ENCODE measurements at places on chromosomes 6 and 20.
A peak's percentile ranks its signal among the peaks of the same experiment; 100 is the strongest.

GRCh38 chr6:156849806-156850205 lies 72.6 kb downstream of the ARID1B start:
- DNase-seq, result no peak

GRCh38 chr6:35146453-35146852 lies 5.3 kb upstream of the TCP11 start:
- peak; percentile 47 for DNase-seq

- DNase-seq, result no peak
These were observed 3.1 kb upstream of the ZNF831 start for GRCh38 chr20:59160389-59161115.

DNA sequence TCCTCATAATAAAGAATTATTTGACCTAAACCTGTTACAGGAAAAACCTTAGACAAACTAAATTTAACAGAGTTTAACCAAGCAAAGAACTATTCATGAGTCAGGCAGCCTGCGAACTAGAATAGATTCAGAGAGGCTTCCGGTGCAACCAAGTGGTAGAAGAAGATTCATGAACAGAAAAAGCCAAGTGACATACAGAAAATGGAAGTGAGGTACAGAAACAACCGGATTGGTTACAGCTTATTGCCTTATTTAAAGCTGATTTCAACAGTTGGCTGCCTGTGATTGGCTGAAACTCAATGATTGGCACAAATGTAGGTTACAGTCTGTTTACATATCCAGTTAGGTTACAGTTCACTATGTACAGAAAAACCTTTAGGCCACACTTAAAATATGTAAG lies 10.1 kb downstream of the PPP1R3G start:
- DNase-seq, result no peak

- DNase-seq, result no peak
These were observed 84.2 kb downstream of the BCAS1 start for GRCh38 chr20:53986037-53986650.

GRCh38 chr6:22067122-22067521 lies 229.7 kb downstream of the PRL start:
- no peak for DNase-seq

DNA sequence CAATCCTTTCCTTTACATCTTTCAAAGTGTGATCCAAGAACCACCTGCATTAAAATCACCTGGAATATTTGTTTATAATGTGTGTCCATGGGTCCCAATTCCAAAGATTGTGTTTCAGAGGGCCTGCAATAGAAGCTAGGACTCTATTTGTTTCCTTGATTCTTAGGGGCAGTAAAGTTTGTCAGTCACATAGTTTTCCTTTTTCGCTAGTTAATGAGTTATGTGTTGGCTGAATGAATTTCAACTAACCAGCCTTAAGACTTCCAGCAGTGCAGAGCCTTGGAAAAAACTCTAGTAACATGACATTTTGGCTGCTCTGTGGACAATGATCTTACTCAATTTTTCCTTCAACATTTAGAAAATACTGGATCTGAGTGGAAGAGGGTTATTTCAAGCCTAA lies 11.3 kb downstream of the FAM217A start:
- no peak for DNase-seq

GRCh38 chr6:56956491-56956890 lies 1.6 kb downstream of the BEND6 start:
- no peak for DNase-seq

DNA sequence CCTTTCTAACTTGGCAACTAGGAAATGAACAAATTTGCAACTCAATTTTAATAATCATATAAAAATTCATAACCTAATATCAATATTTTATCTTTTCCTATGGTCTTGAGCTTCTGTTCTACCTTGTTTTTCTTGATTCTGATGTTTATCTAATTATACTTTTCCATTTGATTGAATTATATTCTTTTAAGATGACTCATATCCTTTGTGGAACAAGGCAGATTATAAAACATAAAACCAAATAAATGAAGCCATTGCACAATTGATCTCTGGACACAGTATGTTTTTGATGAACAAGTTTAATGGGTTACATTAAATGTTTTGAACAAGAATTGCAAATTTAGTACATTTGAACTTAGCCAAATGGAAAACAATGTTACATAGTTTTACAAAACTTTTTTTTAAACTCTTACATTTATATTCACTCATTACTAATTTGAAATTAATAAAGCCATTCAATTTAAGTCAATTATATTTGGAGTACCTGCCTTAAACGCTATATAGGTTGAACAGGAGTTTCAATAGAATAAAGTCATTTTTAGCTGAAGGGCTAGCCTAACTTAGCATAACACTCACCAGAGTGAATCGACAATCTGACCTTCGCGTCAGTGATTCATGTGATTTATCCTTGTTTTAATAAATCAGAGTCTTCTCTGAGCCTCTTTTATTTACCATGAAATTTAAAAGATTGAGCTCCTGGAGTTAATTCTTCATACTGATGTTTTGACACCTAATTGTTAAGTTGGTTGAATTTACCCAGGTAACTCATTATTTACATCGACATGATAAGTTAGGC lies 3.8 kb downstream of the NCOA7 start:
- no peak for DNase-seq

DNA sequence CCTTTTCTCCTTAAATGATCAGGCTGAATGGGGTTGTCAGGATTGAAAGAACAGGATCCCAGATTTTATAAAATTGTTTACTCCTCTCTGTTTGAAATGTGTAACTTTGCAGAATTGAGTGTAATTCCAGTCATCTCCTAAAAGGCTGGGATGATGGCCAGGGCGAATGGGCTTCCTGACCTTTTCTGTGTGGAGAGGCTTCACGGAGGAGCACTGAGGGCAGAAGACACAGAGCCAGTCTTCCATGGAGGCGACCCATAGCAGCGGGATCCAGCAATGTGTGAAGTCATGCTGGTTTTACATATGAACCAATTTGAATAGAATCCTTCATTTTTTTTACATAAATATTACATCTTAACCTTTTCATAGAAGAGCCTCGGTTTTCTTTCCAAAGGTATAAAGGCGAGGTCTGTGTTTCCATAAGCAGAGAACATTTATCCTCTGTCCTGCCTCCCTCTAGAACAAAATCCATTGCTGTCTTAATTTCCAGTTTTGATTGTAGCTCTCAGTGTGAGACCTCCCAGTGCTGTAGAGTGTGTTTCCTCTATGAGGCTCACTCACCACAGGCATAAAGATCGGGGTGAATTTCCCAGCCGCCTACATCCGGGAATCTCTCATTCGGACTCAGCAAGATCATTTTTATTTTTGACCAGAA lies 369.7 kb upstream of the FLRT3 start:
- no peak for DNase-seq

GRCh38 chr6:137051790-137052472 lies 7.2 kb upstream of the IL20RA start:
- DNase-seq, result peak; percentile 39

DNA sequence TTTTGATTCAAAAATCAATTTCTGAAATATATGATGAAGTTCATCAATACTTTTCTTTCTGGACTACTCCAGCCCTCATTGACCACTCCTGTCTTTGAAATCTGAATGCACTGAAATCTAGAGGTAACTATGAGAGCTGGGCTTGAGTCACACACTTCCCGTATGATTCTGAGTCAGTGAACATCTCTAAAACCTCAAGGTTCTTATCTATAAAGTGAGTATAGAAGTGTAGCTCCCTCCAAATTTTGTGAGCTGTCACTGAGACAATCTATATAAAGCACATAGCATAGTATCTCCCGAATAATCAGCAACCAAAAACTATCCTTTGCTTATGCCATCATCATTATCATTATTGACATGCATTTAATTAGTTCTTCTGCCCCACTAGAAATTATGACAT lies 182.4 kb downstream of the TSHZ2 start:
- DNase-seq, result no peak

DNA sequence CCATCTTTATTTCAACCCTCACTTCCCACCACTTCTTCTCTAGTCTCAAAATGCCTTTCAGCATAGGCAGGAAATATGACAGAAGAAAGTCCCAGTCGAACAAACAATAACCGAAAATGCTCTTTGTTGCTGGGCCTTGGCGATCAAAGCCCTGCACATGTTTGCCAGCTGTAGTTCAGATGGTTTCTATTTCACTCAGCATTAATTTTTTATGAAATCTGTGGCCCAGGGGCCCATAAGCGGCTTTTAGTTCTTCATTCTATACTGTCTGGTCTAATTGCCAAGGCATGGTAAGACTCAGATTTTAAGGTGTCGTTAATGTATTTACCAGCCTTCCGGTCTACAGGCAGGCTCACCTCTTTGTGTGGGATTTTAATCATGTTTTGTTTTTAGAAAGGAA lies 10.9 kb upstream of the F13A1 start:
- DNase-seq, result no peak

All from NCI-H146 (cell line).